Activated T-helper 2 cell treated with anti-CD3 and anti-CD28 coated beads, Interferon-gamma antibody, Interleukin-2, Interleukin-4, amounts not matched to agents 10 μg/mL and 5 μg/mL and 100 μg/mL, durations not matched to agents 14 hours and 24 hours and 36 hours (primary cell): ENCODE measurements at places on chromosomes 7 and 10. TPM values are rescaled to one million over a fixed set of nuclear protein-coding genes. Genes with fewer than 3 reads are reported as not detected.

DNA sequence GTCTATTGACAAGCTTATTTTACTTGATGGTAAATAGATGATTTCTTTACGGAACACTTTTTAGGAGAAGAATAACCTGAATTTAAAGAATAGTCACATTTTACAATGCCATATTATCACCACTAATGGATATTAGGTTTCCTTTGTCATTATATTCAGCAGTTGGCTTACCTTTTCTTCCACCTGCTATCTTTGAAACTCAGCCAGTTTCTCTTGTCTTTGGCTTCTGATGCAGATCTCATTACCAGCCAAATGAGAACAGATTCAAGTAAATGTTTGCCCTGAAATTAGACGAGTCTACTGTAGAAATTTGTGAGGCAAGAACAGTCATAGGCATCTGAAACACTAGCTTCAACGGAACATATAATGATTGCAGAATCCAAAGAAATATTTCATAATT lies 85.5 kb upstream of the OIT3 start:
- no peak for DNase-seq

The SOSTDC1 gene
- not detected in 2 replicates for total RNA-seq

DNA sequence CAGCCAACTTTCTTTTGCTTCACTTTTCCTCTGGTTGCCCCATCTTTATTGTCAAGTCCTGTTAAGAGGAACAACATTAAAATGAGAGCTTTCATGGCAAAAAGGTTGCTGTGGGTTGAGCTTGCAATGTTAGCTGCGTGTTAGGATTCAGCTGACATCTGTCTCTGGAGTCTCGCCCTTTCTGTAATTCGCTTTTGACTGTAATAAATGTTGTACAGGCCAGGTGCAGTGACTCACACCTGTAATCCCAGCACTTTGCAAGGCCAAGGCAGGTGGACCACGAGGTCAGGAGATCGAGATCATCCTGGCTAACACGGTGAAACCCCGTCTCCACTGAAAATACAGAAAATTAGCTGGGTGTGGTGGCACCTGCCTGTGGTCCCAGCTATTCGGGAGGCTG lies 24.1 kb downstream of the MNX1 start:
- no peak for DNase-seq

- no peak for DNase-seq
Observed at GRCh38 chr7:99928188-99928587, 1.2 kb downstream of the GJC3 start.

GRCh38 chr10:93826355-93826754 lies 67.4 kb upstream of the SLC35G1 start:
- no peak for DNase-seq
